GM12864 (cell line): ENCODE measurements at places on chromosomes 16 and 17.
A peak's percentile ranks its signal among the peaks of the same experiment; 100 is the strongest.

DNA sequence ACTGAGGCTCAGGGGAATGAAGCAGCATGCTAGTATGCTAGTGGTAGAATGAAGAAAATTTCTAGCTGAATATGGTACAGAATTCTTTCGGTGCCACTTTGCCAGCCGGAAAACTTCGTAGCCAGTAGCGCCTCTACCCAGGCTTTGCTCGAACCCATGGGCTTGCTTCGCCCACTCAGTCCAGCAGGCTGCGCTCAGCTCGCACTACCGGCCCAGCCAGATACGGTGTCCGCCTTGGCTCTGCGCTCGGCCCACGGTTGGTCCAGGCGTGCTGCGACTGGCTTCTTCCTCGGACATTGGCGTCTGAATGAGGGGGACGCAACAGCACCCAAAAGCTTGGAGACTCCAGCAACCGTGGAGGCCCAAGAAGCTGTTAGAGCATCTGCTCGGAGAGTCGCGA lies 372.5 kb upstream of the CDH8 start:
- DNase-seq: no peak

- DNase-seq: no peak
These were observed 23.0 kb downstream of the ANKRD11 start for GRCh38 chr16:89467382-89467781.

DNA sequence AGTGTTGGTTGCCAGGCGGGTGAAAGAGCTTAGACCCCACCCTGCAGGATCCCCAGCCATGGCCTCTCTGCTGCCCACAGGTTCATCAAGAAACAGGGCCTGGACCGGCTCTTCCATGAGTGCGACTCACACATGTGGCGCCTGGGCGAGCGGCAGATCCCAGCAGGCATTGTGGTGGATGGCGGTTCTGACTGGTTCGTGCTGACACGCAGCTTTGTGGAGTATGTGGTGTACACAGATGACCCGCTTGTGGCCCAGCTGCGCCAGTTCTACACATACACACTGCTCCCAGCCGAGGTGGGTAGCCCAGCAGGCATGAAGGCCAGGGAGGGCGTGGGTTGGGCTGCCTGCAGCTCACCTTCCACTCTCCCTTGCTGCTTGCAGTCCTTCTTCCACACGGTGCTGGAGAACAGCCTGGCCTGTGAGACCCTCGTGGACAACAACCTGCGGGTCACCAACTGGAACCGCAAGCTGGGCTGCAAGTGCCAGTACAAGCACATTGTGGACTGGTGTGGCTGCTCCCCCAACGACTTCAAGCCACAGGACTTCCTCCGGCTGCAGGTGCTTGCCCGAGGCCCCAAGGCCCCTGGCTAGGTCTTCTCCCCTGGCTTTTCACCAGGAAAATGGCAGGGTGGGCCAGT lies 9.9 kb downstream of the XYLT2 start:
- DNase-seq: no peak

DNA sequence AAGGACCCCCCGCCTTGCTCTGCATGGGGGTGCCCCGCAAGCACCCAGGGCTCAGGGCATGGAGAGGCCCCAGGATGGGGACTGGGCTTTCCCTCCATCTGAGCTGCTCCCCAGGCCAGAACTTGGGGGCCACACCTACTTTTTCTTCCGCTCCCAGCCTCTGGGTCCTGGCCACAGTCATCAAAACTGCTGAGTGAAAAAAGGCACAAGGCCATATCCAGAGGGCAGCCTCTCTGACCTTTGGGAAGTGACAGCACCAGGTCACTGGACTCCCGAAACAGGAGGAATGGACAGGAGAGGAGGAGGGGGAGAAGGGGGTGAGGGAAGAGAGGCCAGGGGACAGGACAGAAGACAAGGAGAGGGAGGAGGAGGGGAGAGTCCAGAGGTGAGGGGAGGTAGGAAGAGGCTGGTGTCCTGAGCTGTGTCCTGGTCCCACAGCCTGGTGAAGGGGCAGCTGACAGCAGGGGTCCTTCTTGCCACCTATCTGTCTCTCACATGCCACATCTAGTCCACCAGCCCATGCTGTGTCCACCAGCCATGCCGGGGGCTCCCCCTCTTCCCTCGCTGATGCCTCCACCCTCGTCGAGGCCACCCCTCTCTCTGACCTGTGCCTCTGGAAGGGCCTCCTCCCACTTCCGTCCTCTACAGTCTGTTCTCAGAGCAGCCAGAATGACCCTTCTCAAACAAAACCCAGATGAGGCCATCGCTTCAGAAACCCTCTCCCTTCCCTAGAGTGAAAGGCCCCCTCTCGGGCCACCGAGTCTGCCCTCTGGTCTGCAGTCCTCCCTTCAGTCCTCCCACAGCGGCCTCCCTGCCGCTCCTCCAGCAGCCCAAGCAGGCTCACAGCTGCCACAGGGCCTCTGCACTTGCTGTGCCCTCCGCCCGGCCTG lies 73.9 kb upstream of the TOB1 start:
- no peak for DNase-seq

GRCh38 chr17:44082256-44082927 lies 11.9 kb downstream of the G6PC3 start:
- no peak for DNase-seq

DNA sequence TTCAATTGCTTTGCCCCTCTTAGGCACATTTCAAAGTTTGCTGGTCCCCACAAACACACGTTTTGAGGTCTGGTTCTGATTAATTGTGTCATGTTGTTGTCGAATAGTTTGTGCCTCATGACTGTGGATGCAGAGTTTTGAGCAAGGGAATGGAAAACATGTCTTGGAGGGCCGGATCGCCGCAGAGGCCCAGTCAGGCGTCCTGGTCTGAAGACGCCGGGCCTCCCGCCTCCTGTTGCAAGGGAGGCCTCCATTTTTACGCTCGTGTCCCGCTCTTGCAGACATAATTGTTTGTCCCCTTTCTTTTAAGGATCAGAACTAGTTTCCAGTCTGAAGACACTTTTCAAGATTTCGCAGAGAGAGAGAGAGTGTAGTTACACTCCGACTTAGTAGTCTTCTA lies 3.2 kb downstream of the NTN1 start:
- no peak for DNase-seq

GRCh38 chr16:80791411-80791810 lies 13.0 kb downstream of the CDYL2 start:
- no peak for DNase-seq

DNA sequence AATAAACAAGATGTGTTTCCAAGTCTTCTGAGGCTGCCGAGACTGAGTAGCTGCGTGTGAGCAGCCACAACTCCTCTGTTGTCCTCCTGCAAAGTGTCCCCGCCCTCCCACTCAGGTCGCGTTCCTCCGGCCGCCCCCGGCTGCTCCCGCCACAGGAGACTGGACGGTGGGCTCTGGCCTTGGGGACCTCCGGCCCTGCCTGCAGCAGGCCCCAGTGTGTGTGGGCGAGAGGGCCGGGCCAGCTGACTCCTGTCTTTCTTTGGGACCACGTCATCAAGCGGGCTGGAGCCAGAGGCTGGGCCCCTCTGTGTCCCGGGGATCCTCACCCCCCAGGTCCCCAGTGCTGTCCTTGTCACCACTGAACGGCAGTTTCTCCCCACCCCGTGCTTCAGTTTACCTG lies 175.3 kb downstream of the NPIPB11 start:
- DNase-seq: no peak

DNA sequence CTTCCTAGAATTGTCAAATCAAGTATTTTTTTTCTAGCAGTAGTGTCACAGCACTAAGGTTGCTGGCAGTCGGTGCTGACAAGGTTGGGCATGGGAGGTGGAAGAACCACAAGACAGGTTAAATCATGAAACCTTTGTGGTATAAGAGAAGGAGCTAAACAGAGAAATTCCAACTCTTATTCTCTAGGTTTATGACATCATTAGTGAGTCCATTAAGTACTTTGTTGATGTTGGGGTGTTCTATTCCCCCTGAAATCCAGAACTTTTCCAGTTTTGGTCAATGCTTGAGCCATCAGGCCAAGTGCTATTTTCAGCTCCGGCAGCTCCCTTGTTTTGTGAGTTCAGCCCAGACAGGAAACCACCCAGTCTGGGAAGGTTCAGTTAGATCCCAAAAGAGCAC lies 206.0 kb upstream of the SOX9 start:
- no peak for DNase-seq

DNA sequence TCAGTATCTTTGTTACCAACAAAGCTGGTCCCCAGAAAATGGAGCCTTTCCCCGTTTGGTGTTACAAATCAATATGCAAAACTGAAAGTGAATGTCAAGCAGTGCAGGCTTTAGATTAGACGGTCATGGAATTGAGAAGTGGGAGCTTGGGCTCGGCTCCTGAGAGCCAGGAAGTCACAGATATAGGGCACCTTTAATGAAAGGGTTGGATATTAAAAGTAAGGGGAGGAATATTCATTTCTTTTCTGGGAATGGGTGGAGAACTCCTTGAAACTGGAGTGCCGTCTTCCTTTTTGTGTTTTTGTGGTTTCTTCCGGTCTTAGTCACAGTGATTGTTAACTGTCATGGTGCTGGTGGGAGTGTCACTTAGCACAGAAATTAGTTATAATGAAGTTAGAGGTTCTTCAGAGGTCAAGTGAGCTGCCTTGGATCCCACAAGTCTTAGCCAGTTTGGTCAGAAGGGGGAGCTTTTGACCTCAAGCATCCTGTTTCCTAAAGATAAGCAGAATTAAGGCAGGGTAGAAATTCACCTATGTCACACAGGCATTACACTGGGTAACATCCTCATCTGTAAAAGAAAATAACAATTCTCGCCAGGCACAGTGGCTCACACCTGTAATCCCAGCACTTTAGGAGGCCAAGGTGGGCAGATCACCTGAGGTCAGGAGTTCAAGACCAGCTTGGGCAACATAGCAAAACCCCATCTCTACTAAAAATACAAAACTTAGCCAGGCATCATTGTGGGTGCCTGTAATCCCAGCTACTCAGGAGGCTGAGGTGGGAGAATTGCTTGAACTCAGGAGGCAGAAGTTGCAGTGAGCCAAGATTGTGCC lies 9.6 kb upstream of the EIF1 start:
- peak; percentile 83 for DNase-seq

DNA sequence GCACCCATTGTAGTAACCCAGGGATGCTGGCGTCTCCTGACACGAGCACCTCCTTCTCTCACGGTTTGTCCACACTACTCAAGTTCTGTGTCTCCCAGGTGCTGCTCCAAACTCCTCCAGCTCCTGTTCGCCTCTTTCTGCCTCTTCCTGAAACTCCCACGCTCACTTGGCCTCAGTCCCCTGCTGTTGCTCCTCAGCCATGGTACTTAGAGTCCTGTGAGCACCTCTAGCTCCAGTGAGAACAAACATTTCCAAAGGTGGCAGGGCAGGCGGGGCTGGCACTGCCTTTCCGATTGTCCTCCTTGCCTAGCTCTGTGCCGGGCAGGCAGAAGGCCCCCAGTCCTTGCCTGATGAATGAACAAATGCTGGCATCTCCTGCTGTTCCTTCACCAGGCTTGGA lies 146.1 kb downstream of the SDK2 start:
- DNase-seq: no peak

DNA sequence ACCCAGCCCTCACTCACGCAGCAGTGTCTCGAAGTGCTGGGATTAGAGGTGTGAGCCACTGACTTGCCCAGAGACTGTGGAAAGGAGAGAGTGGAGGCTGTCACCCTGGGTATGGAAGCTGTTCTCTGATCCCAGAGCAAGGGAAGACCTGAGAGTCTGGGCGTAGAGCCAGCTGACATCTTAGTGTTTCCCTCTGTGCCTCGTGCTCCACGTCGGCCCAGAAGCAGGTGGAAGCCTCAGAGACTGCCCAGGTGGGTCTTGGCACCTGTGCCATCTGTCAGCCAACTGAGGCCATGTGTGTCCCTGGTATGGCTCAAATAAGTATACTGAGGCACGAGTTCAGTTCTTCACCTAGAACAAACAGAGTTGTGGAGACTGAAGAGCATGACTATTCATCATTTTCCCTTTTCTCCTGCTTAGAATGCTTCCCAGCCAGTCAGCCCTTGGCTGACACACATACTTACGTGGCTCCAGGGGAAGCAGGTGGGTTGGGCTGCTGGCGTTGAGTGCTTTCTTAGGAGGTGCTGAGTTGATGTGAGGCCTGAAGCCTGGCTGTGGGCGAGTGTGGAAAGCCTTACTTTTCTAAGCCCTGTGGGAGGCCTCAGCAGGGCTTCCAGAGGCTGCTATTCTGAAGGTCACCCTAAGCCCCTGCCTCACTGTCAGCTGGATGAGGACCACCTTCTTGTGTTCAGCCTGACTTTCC lies 8.1 kb downstream of the CTRL start:
- DNase-seq: no peak
